Right renal cortex interstitium (tissue), 3 donors: ENCODE measurements at places on chromosomes 11 and 22.

GRCh38 chr22:42714768-42715390, 5.8 kb downstream of the A4GALT start:
- no peak for DNase-seq

- DNase-seq, result no peak
Measured at GRCh38 chr11:38411149-38411548, 1813.1 kb upstream of the RAG2 start.

- no peak for DNase-seq
Measured at GRCh38 chr11:111378185-111378860, 752 bp downstream of the POU2AF1 start.

GRCh38 chr11:8086001-8086479, 5.0 kb downstream of the TUB start:
- DNase-seq, result no peak

DNA sequence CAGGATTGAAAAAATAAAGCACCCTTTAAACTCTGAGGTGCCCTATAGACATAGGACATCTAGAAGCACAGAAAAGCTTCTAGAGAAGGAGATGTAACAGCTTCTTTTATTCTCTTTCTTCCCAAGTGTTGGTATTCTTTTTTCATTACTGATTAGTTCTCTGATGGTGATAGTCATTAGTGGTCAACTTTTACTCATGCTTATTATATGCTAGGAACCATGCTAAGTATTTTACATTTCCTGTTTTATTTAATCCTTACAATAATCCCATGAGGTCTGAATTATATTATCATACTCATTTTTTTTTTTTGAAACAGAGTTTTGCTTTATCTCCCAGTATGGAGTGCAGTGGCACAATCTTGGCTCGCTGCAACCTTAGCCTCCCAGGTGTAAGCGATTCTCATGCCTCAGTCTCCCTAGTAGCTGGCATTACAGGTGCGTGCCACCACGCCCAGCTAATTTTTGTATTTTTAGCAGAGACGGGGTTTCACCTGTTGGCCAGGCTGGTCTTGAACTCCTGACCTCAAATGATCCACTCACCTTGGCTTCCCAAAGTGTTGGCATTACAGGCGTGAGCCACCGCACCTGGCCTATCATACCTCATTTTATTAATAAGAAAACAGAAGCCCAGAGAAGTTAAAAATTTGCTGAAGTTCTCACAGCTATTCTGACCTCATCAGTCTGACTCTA, 3.0 kb downstream of the C11orf52 start:
- no peak for DNase-seq

DNA sequence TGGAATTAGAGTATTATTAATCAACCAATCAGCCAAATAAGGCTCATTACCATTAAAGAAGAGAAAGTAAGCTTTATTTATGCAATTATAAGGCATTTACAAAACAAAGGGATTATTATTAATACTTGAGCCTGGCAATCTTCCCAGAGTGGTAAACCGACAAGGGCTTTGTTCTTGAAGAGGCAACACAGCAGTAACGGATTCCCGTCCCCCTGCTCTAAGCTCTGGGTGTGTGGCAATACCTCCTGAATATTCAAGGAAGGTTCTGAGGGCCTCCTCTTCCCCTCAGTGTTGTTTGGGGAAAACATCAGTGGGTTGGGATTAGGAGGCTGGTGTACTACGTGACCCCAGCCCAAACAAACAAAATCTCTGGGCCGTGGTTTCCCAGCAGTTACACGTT, 176.5 kb downstream of the TENM4 start:
- DNase-seq, result no peak

GRCh38 chr11:61907871-61908729, 9.3 kb downstream of the RAB3IL1 start:
- no peak for DNase-seq

DNA sequence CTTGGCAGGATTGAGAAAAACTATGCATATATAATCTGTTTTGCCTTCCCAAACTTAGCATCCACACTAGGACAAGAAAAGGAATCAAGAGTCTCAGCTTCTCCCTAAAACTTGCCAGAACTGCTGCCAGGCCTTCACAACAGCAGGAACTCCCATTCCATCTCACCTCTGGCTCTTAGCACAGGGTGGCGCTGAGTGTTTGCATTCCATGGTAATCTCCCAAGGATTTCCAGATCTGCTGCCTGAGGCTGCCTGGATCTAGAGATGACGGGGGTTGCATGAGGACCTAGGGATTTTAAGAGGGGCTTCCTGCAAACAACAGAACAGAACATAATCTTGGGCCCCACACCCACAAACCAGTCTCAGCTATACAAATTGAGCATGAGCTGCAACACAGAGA, 87.1 kb upstream of the OPCML start:
- DNase-seq, result no peak

DNA sequence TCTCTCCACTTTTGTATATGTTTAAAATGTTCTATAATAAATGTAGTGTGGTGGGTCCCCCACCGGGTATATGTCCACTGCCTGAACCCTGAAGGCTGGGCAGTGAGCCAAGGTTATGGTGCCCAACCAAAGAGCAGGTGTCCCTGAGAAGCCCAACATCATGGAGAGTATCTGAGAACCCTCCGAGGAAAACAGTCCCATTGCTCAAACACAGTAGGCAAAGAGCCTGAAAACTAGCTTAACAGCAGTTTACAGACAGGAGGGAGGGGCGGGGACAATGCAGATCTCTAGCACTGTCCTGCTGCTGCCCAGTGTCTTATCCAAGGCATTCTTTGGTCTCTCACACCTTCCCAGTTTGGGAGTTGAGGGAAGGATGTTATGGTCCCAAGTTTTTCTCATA, 91.0 kb downstream of the TMPRSS5 start:
- no peak for DNase-seq

- no peak for DNase-seq
Measured at GRCh38 chr22:48628891-48629543, 1198.7 kb downstream of the BRD1 start.

DNA sequence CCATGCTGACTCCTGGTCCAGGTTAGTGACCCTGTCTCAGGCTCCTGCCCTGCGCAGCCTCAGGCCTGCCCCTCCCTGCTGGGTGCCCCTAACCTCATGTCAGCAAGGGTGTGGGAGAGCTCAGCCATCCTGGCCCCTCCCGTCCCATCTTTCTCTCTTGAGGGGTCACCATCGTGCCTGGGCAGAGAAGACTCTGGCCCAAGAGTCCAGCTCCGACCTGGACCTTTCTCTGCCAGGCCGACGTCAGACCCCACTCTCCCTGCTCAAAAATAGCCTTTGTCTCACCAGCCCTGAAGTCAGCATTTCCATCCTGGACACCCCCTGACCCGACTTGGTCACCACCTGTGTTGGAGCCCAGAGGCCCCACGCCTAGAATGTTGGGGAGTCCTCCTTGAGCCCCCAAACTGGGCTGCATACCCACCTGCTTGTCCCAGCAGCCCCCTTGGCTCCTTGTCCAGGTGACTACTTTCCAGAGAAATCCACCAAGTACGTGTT, 4.9 kb downstream of the SCGB1C1 start:
- DNase-seq, result no peak

GRCh38 chr22:21832291-21833290, 34.9 kb downstream of the MAPK1 start:
- DNase-seq, result no peak

DNA sequence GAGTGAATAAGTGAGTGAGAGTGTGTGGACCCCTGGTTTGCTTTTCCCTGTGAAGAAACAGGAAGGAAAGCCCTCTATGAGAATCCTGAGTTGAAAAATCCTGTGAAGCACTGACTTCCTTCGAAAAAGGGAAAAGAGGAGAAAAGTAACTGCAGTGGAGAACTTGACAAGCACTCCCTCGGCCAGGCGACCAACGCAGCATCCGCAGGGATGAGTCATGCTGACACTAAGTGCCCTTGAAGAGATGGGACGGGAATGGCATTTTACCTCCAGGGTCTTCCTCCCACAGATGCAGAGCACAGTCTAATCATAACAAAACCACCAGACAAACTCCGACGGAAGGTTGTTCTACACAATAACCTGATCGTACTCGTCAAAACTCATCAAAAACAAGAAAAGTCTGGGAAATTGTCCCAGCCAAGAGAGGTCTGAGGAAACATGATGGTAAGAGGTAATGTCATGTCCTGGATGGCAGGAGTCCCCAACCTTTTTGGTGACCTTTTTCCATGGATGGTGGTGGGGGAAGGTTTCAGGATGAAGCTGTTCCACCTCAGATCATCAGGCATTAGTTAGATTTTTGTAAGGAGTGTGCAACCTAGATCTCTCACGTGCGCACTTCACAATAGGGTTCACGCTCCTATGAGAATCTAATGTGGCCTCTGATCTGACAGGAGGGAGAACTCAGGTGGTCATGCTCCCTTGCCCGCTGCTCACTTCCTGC, 132.2 kb upstream of the B3GAT1 start:
- no peak for DNase-seq

GRCh38 chr11:11265994-11266606, 87.0 kb downstream of the CSNK2A3 start:
- DNase-seq, result no peak

GRCh38 chr11:119895981-119896380, 167.0 kb upstream of the NECTIN1 start:
- DNase-seq, result no peak

GRCh38 chr11:57513452-57513795, 2.1 kb downstream of the SLC43A1 start:
- DNase-seq, result no peak

- DNase-seq, result no peak
Measured at GRCh38 chr11:69436041-69436982, 45.2 kb upstream of the LINC01488 start.

DNA sequence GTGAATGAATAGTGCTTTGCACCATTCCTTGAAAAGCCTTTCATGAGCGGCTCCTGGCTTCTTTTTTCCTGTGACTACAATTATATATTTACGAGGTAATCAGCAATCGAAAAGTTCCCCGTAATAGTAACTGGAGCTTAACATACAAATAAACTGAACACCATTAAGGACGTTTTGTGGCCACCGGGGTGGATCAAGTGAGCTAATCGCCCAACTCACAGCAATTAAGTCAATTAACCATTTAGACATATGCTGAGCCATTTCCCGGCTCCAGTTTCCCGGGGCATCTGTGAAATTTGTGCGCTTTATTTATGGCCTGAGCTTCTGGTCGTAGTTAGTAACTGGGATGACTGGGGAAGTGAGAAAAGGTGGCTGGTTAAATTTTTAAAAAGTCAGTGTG, 465.2 kb downstream of the MIAT start:
- DNase-seq, result no peak

DNA sequence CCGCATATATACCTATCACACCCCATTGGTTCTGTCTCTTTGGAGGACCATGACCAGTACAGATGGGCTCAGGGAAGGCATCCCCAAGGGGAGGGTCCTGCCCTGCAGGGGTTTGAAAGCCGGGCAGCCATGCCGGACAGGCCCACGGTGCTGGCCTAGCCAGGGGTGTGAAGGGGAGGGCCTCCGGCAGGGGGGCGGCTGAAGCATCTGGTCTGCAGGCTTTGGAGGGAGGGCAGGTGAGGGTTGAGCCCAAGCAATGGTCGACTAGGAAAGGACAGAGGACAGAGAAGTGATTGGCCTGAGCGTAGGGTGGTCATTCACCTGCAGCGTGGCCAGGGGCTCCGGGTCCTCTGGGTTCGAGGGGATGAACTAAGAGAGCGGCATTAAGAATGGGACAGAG, 11.2 kb upstream of the CTSD start:
- no peak for DNase-seq
